Muscle of back (tissue), 13 donors: ENCODE measurements at places on chromosomes 1 and 21.

GRCh38 chr1:92043621-92044020 is 13.8 kb downstream of the EPHX4 start:
- no peak for DNase-seq

DNA sequence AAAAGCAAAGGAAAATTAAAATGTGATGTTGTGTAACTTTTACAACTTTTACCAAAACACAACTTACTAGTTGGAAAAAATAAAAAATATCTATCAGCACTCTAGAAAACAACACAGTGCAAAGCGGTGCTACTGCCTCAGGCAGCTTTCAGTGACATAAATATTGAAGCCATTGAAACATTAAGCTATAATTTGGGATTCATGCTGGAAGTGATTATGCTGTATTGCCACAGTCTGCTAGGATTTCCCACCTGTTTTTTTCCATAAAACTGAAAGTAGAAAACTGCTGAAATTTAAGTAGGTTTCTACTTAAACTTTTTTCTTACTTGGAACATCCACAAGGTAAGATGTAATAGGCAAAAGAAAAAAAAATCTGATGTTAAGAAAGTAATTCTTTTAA is 674.4 kb downstream of the KCNT2 start:
- peak; percentile 44 for DNase-seq

DNA sequence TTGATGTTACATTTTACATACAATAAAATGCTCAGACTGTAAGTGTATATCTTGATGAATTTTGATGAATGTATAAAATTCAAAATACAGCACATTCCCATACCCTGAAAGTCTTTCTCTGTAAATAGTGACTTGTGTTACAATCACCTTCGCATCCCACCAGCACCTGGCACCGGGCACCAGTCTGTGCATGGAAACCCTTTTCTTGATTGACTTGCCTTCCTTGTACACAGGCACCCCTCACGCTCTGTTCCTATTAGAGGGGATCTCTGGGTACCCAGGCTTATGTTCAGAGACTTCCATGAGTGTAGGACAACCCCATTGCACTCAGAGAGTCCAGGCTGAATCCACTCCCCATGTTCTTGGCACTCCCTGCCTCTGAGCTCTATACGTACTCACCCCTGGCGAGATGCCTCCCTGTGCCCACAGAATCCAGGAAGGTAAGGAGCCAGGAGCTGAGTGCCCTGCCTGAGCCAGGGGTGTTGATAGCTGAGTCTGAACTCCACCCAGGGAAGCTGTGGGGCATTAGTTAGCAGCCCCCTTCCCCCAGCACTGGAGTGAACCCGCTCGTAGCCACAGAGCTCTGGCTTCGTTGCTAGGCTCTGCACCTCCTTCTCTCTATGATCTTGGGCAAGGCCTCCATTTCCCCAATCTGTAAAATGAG is 22.5 kb upstream of the PKP1 start:
- no peak for DNase-seq

DNA sequence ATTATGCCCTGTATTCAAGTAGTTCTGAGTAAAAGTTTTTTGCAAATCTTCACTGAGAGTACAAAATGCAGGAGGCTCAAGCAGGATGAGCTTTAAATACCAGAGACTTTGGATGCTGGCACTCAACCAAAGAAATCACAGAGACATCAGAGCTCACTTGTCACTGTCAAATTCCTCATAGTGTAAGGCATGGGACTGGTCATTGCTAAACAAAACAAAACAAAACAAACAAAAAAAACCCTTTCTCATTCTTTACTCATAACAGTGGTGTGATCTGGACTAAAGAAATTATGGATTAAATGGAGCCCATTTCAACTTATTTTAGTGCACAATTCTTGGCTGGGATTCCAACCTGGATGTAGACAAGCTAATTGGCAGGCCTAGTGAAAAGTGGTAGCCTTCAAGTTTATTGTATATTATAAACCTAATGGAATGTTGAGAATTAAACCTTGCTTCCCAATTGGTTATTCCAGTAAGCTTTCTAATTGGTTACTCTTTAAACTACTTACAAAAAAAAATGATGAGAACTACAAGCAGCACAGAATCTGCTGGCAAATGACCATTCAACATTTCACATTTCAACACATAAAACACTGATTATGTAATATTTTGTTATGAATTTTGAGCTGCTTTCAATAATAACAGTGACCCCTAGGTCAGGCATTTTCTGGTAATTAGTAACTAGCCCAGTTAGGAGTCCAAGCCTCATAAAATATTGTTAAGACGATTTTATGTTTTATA is 30.6 kb upstream of the NEK7 start:
- DNase-seq = no peak

DNA sequence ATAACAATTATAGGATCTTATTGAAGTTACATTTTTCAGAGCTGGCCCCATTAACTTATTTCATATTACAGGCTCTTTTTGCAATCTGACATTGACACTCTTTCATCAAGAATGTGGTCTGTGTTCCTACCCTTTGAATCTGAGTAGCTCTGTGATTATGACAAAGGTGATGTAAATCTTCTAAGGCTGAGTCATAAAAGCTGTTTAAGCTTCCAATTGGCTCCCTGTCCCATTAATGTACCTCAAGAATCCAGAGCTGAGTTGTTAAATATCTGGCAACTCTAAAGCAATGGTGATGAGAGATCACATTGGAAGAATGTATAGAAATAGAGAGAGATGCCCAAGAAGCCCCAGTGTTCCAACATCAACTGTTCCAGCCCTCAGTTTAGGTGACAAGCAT is 178.5 kb upstream of the DEPDC1 start:
- DNase-seq = no peak

- DNase-seq = no peak
Observed at GRCh38 chr1:186089940-186090339, 285.1 kb downstream of the TPR start.

GRCh38 chr1:80929868-80930508 is 870.7 kb upstream of the ADGRL2 start:
- DNase-seq = no peak

GRCh38 chr1:227280836-227281235 is 37.5 kb downstream of the CDC42BPA start:
- no peak for DNase-seq

DNA sequence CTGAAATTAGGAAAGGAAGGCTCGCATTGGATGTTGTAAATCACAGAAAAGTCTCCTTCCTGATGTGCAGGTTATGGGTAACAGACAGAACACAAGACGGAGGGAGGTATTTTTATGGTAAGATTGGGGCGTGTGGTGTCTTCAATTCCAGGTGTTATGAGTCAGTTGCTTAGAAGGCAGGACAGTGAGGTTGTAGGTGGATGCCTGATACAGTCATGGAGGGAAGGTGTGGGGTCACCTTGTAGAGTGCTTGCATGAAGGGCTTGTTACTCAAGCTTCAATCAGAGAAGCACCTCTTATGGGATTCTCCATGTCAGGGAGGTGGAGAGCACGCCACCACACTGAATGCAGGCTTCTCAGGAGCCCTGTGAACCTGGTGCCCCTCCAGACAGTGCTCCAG is 63.1 kb downstream of the C1orf21 start:
- no peak for DNase-seq

GRCh38 chr1:153253693-153254092 is 5.8 kb upstream of the LORICRIN start:
- DNase-seq = no peak
